ENCODE measurements at places on chromosomes 2 and 18.

GRCh38 chr2:241373446-241373845 lies 17.4 kb downstream of the FARP2 start:
- H3K27ac ChIP-seq, result no peak overlapping the region
- no peak overlapping the region for H3K4me3 ChIP-seq
- no peaks in the 10 kb centered on the region for H3K27me3 ChIP-seq
- DNase-seq, result no peak
- H3K36me3 ChIP-seq, result peaks cover 13% of the 10 kb centered on the region
- H3K4me1 ChIP-seq, result peaks cover 7% of the 10 kb centered on the region

DNA sequence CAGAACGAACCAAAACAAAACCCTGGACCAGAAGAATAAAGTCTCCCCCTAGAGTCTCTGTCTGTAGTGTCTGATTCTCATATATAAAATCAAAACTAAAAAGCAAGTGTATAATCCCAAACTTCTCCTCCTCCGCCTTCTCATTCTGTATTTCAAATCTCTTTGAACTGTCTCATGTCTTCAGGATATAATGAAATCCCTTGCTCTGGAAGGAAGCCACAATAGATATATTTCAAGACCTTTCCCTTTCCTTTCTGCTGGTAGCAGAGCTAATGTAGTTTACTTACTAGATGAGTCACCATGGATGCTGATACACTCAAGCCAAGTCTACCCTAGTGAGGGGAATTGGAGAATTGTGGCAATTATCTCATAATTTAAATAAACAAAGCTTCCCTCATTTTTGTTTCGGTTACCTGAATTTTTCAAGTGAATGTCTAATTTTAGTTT lies 33.5 kb upstream of the CCDC93 start:
- no peak overlapping the region for H3K27ac ChIP-seq
- H3K4me1 ChIP-seq, result peaks cover 11% of the 10 kb centered on the region
- no peak for DNase-seq
- no peaks in the 10 kb centered on the region for H3K36me3 ChIP-seq

DNA sequence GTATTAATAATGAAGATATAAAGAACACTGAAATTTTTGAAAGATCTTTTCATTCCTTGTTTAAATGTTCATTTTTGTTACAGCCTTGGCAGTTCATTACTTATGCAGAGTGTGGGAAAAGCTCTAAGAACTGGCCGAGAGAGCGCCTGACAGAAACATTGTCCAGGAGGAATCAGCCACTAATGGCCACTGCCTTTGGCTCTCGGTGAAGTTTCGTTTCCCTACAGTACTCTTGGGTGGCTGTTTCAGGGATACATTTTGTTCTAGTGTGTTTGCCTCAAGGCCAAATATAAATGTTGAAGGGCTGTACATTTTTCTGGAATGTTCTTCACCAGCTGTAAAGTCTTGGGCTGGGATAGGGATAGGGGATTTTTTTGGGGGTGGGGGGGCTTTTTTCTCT lies 10.7 kb downstream of the SPTBN1 start:
- no peak for DNase-seq
- H3K4me1 ChIP-seq, result no peaks in the 10 kb centered on the region
- no peak overlapping the region for H3K27ac ChIP-seq
- no peak overlapping the region for H3K4me3 ChIP-seq

DNA sequence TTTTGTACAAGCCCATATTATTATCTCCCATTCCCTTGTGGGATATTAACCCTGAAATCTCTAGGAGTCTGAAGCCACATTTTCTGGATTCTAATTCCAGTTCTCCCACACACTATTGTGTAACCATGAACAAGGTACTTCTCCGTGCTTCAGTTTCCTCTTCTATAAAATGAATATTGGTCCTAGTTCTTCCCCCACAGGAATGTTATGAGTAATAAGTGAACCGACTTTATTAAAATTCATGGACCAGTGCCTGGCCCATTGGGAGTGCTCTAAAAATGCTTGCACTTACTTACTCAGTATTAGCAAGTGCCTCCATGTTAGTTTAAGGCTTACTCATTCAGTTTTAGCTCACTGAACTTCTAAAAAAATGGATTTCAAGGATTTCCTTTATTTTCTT lies 1.4 kb upstream of the ACMSD start:
- H3K4me1 ChIP-seq, result no peaks in the 10 kb centered on the region
- DNase-seq, result no peak
- peaks cover 3% of the 10 kb centered on the region for H3K36me3 ChIP-seq
- H3K27me3 ChIP-seq, result peaks cover 53% of the 10 kb centered on the region
- H3K4me3 ChIP-seq, result no peak overlapping the region
- no peak overlapping the region for H3K27ac ChIP-seq

- peaks cover 52% of the 10 kb centered on the region for H3K27me3 ChIP-seq
- no peak overlapping the region for H3K4me3 ChIP-seq
- H3K27ac ChIP-seq, result no peak overlapping the region
- H3K4me1 ChIP-seq, result peaks cover 3% of the 10 kb centered on the region
These were observed 335 bp downstream of the HES6 start for GRCh38 chr2:238239543-238239862.

- H3K4me3 ChIP-seq, result no peak overlapping the region
- H3K36me3 ChIP-seq, result no peaks in the 10 kb centered on the region
- no peaks in the 10 kb centered on the region for H3K27me3 ChIP-seq
- H3K27ac ChIP-seq, result no peak overlapping the region
These were observed 138.6 kb upstream of the RGPD4 start for GRCh38 chr2:107688135-107688534.

DNA sequence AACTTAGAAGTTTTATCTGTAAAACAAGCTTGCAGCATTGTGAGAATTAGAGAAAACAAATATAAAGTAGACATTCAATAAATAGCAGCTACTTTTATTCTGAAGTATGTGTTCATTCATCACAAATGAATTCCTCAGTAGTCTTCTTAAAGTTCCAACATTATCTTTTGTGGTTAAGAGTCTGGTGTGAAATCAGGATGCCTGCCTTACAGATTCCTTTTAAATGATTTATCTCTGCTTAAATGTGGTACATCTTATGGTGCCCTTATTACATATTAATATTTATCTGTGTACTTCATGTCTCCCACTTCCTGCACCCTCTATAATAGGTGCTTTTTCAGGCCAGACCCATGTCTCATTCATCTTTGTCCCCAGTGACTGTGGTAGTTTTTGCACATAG lies 595.0 kb downstream of the STK39 start:
- no peak overlapping the region for H3K4me3 ChIP-seq
- no peaks in the 10 kb centered on the region for H3K36me3 ChIP-seq
- no peak overlapping the region for H3K27ac ChIP-seq
- H3K4me1 ChIP-seq, result no peaks in the 10 kb centered on the region
- H3K27me3 ChIP-seq, result no peaks in the 10 kb centered on the region
- DNase-seq, result no peak

DNA sequence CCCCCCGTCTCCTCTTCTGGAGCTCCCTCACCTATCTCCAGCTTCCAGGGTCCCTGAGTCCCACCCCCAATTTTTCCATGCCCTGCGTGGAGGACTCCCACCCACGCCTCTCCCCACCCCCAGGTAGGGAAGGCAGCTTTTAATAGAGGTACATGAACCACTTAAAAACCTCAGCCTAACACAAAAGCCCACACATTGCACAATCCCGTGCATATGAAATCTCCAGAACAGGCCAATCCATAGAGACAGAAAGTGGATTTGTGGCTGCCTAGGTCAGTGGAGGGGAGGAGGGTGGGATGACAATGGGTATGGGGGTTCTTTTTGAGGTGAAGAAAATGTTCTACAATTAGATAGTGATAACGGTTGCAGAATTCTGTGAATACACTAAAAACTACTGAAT lies 145.6 kb downstream of the CABLES1 start:
- no peak overlapping the region for H3K27ac ChIP-seq
- no peak overlapping the region for H3K4me3 ChIP-seq
- H3K4me1 ChIP-seq, result peaks cover 16% of the 10 kb centered on the region
- H3K36me3 ChIP-seq, result peaks cover 10% of the 10 kb centered on the region
- DNase-seq, result no peak

GRCh38 chr2:54952425-54952824 lies 97.8 kb downstream of the RTN4 start:
- H3K27me3 ChIP-seq, result no peaks in the 10 kb centered on the region
- H3K27ac ChIP-seq, result no peak overlapping the region
- H3K4me1 ChIP-seq, result peaks cover 15% of the 10 kb centered on the region
- H3K36me3 ChIP-seq, result no peaks in the 10 kb centered on the region

DNA sequence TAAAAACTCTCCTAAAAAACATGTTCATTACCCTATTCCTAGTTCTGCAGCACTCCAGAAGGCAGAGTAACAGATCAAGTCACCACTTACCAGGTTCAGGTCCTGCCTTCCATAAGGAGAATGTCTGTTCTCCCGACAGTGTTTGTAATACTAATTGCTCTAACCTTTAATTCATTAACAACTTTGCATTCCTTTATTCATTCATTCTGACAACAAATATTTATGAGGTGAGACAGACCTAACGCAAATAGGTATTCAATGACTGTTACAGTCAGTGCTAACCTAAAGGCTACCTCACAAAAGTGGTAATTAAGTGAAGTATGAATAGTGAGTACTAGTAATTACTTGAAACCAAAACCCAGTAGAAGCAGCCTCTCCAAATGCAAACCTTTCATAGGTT lies 224.0 kb downstream of the AFF3 start:
- peaks cover 3% of the 10 kb centered on the region for H3K27me3 ChIP-seq
- H3K4me3 ChIP-seq, result no peak overlapping the region
- no peaks in the 10 kb centered on the region for H3K36me3 ChIP-seq
- H3K4me1 ChIP-seq, result no peaks in the 10 kb centered on the region

- H3K27ac ChIP-seq, result no peak overlapping the region
- H3K4me3 ChIP-seq, result no peak overlapping the region
- peaks cover 2% of the 10 kb centered on the region for H3K36me3 ChIP-seq
- no peak for DNase-seq
- peaks cover 18% of the 10 kb centered on the region for H3K4me1 ChIP-seq
- peaks cover 62% of the 10 kb centered on the region for H3K27me3 ChIP-seq
These were observed 1.4 kb downstream of the ST8SIA5 start for GRCh38 chr18:46755315-46756024.

DNA sequence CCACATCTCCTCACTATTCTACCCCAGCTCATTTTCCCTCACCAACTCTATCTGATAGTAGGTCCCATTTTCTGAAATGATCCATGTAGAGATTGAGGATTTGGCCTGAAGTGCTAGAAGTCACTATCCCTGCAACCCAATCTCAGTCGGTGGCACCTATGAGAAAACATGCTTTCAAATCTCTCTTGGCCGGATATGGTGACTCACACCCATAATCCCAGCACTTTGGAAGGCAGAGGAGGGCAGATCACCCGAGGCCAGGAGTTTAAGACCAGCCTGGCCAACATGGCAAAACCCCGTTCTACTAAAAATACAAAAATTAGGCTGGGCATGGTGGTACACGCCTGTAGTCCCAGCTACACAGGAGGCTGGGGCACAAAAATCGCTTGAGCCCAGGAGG lies 19.1 kb upstream of the MARCHF4 start:
- no peak overlapping the region for H3K4me3 ChIP-seq
- peaks cover 12% of the 10 kb centered on the region for H3K27me3 ChIP-seq
- no peaks in the 10 kb centered on the region for H3K36me3 ChIP-seq
- no peak for DNase-seq
- no peak overlapping the region for H3K27ac ChIP-seq

DNA sequence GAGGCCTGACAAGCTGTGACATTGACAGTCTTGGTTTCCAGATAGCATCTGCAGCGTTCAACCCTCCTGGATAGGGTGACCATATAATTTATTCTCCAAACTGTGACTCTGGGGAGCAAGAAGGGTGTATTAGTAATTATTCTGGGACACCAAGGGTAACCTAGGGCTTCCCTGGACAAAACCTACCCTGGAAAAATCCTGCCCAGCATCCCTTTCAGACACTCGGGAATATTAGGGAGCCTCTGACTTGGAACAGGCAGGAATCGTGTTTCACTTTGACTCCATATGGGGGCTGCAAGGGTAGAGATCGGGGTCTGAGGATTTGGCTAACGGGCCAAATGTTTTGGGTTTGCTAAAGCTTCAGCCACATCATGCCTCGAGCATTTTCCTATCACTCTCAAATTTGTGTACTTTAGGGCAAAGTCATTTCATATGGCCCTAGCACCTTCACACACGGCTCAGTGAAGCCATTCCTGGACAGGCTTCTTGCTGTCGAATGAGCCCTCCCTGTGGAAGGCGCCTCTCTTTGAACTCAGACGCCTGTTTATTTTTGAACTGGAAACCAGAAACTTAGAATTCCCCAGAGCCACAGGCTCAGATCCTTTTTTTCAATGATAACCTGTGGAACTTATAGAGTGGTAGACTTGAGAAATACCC lies 129.9 kb downstream of the DDX1 start:
- H3K4me3 ChIP-seq, result no peak overlapping the region
- H3K27me3 ChIP-seq, result no peaks in the 10 kb centered on the region
- no peak overlapping the region for H3K27ac ChIP-seq
- H3K36me3 ChIP-seq, result no peaks in the 10 kb centered on the region
